ENCODE measurements at places on chromosomes 2 and 18.

GRCh38 chr2:183371545-183371944, 247.3 kb downstream of the NUP35 start:
- no peak for DNase-seq

- no peak for DNase-seq
Observed at GRCh38 chr18:39487932-39488331, 1922.3 kb upstream of the CELF4 start.

DNA sequence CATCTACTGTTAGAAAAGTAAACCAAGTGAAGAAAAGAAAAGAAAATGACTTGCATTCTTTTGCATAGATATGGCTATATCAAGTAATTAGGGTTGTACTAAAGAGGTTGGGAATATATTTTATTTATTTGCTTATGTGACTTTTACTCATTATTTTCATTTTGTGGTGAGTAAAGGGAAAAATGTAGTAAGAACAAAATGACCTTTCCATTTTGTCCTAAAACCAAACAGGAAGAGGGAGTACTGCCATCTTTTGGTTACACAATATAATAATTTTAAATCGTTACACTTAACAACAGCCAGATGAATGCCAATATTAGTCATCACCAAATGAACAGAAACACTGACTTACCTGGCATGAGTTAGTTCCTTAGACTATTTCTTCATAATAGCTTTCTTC, 47.3 kb upstream of the NDUFV2 start:
- peak; percentile 27 for DNase-seq

DNA sequence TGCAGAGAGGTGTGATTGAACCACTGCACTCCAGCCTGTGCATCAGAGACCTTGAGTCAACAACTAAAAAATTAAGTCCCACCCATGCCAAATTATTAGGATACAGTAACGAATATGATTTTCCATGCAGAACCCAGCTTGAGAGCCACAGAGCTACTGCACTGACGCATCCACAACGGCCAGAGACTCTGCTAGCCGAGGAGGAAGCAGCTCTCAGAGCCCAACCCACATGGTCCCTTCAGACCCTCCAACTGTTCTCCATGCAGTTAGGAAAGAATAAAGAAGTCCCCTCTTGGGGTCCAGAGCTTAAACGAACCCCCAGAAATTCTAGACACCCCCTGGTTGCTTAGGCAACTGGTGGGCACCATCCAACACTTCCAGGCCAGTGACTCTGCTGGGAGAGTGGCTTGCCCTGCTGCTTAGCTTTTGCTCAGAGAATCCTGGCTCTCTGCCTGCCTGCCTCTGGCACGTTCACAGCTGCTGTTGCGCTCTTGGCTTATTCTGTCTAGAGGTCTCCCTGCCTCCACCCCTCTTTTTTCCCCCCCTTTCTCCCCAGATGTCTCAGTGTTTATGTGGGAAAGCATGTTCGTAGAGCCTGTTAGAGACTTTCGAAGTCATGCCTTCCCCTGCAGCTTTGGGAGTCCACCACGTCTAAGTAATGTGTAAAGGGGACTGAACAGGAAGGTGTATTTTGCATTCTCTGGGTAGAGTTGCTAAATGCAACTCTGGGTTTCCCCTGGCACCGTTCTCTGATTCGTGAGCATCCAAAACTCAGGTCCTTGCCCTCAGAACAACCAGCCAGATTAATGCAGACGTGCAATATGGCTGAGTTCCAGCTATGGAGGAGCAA, 26.0 kb upstream of the SP3 start:
- no peak for DNase-seq

- no peak for DNase-seq
Observed at GRCh38 chr18:66575263-66575662, 28.6 kb downstream of the CDH19 start.
